ENCODE measurements at places on chromosomes 7 and 10.

- no peak for DNase-seq
Observed at GRCh38 chr7:12635830-12636229, 51.6 kb upstream of the ARL4A start.

- no peak for DNase-seq
Observed at GRCh38 chr10:114616516-114616915, 41.6 kb downstream of the ABLIM1 start.

DNA sequence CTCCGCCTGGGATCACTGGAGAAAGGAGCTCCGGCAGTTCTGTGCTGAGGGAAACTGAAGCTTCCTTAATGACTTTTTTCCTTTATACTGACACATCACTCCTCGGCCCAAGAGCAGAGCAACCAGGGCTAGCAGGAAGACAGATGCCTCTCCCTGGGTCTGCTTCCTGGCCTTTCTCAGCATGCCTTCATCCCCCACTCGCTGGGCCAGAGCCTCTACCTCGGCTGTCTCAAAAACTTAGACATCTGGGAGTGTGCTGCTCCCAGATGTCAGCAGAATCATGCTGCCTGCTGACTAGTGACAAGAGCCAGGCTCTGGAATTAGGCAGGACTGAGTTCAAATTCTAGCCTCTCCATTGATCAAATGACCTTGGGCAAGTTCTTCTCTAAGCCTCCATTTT is 24.4 kb upstream of the LRRC4 start:
- no peak for DNase-seq

DNA sequence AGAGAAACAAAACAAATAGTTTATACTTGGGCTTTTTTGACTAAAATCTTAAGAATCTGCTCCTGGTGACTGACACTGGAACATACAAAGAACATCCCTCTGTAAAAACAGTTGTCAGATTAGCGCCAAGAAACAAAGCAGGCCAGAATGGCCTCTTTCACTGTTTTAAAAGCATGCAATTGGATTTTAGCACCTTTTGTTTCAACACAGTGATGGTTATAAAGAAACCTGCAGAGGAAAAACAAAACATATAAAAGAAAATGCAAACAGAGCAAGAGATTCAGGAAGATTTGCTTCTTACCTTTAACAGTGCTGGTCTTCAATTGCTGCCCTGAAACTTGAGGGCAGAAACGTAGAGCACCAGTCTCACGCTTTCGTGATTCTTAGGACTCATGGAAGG is 652.2 kb upstream of the KCND2 start:
- DNase-seq = no peak

DNA sequence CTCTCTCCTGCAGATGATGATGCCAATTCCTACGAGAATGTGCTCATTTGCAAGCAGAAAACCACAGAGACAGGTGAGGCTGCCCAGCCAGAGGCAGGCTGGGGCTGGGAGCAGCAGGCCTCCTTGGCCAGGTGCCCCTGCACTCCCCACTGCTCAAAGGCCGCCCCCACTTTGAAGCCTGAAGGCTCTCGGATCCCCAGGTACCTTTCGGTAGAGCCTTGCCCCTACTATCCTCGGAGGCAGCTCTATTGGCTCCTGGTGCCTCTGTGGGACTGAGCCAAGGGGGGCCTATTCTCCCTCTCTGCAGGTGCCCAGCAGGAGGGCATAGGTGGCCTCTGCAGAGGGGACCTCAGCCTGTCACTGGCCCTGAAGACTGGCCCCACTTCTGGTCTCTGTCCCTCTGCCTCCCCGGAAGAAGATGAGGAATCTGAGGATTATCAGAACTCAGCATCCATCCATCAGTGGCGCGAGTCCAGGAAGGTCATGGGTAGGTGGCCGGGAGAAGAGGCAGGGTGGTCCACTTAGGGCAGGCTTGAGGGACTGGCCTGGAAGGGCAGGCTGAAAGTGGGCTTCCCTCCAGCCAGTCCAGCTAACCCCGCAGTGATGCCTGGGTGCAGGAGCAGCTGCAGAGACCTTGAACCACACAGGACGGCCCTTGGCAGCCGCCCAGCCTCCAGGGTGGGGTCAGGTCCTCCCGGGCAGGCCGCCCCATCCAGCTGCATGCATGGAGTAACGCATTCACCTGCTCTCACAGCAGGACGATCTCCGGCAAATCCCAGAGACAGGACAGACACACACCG is 14.1 kb downstream of the LAT2 start:
- DNase-seq = no peak

DNA sequence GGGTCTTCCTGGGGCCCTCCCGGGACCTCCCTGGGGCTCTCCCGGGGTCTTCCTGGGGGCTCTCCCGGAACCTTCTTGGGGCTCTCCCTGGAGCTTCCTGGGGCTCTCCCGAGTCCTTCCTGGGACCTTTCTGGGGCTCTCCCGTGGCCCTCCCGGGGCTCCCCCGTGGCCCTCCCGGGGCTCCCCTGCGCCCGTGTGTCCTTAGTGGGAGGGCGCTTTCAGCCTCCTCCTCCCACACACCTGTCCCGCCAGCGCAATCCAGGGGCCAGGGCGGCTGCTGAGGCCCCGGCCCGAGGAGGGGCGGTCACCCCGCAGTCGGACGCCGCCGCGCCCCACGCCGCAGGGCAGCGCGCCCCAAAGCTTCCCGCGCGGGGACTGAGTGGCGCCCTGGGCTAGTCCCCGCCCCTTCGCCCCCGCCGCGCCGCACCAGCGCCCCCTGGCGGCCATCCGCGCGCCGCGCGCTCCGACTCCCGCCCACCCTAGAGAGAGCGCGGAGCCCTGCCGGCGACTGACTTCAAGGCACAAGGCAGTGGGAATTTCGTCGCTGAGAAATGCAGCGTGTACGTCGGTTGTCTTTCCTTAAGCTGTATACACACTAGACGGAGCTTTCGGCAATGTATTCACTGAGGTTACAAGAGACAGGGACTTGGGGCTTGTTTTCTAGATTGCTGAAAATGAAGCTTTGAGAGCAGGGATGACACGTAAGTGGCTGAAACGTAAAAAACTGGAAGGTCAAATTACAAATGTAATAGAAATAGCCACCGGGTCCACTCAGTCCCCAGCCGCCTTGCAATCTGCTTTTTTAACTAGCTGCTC is 47.1 kb downstream of the INSIG1 start:
- no peak for DNase-seq

DNA sequence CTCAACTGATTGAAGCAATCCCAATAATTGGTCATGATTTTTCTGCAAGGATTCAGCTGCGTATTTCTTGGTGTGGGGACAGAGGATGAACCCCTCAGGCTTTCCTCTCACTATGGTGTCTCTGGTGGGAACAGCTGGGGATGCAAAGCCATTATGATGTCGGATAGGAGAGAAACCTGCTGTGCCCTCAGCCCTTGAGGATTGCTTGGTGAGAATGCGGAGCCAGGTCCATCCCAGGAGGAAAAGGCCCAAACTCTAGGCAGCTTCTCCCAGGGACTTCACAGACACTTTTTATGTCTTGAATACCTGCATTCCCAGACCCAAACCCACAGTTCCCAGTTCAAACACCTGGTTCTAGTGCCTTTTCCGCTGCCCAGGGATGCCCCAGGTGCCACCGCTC is 302.0 kb downstream of the WDR37 start:
- no peak for DNase-seq

DNA sequence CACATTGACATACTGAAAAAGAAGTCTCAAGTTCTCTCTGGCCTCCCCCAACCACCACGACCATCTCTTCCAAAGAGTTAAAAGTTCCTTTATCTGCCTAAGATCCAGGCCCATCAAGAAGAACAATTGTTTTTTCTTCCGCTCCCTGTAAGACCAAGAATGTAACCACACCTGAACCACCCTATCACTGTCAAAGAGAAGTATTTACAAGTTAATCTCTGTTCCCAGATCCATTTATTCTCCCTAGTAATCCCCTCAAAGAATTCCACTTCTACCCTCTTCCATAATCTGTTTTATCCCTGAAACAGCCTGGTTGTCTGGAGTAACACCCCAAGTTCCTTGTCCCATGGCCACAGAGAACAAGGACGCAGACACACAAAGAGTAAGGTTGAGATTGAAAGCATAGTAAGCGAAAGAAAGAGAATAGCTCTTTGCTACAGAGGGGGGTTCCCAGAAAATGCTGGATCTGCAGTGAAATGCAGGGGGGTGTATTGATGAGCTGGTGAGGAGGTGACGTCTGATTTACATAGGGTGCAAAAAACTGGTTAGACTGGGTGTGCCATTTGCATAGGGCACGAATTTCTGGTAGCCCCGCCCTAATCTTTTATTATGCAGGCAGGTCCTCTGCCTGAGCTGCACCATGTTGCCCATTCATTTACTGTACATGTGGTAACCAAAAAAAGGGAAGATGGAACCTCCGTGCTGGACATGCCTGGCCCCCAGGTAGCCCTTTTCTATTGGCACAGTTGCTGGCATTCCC is 122.0 kb downstream of the SKIDA1 start:
- no peak for DNase-seq

- DNase-seq = no peak
Observed at GRCh38 chr7:91517201-91517785, 253.1 kb downstream of the FZD1 start.

- DNase-seq = no peak
Observed at GRCh38 chr10:77669892-77670291, 32.3 kb upstream of the KCNMA1 start.

DNA sequence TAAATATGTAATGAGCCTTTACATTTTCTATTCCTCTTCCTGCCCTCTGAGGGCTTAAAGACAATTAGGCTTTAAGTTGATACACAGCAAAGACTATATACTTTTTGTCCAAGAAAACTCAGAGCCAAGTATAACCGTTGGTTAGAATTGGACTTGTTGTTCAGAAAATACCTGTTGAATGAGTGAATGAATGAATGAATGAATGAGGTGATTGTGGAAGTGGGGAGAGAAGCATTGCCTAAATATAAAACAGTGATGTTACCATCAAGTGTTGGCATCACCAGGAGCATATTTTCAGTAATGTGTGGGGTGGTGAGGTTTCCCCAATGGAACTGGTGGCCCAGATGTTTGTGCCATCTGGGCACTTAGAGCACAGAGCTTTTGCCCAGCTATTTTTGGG is 106.9 kb downstream of the AOAH start:
- no peak for DNase-seq

DNA sequence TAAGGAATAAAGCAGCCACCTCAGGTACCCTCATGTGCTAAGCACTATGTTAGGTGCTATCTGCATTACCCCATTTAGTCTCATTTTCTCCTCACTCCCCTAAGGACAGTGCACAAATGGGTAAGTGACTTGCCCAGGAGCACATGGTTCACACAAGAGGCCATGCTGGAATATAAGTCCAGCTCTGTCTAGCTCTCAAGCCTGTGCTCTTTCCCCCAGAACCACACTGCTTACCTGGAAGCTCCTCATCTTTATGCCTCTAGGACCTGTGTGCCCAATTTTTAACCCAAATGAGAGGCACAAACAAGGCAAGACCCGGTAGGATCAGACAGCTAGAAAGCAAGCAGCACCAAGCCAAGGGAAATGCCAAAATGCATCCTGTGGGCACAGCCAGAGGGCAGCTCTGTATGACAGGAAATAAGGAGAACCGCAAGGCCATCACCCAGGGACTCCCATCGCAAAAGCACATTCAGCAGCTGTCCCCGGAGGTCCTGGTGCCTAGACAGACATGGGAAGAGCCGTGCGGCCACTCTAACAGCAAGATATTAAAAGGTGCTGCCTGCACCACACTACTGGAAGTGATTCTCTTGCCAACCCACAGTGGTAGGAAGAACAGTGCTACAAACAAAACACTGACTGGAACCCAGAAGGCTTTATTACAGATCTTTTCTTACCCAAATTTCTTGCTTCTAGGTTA is 88.1 kb downstream of the GSAP start:
- DNase-seq = no peak

DNA sequence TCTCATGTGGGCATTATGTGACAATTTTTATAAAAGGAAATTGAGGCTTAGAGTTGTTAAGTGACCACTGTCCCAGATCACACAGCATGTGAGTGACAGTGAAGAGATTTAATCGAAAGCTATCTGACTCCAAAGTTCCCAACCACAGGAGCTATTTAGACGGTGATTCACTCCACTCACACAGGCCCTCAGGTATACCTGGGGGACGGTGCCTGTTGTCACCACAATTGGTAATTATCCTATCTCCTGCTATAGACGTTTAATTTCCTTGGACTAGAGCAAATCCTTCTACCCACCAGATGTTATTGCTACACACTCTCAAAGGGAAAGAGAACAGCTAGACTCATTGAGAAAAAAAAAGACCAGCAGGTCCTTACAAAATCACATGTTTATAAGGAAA is 145.5 kb downstream of the KLF6 start:
- no peak for DNase-seq

DNA sequence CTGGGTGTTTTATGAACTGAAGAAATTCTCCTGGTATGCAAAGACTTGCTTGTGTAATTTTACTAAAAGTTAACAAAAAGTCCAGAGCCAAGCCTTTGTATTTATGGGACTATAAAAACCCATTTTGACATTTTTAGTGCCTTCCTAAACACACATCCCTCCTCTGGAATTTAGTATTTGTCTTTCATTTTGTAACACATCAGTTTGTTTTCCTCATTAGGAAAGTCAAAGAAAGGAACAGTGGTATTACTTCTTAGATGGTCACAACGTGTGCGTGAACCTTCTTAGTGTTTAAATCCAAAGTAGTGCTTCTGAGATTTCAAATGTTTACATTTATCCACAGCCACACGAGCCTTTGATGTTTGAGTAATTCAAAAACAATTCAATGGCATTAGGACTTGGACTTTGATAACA is 103.2 kb upstream of the TMEM106B start:
- DNase-seq = no peak

DNA sequence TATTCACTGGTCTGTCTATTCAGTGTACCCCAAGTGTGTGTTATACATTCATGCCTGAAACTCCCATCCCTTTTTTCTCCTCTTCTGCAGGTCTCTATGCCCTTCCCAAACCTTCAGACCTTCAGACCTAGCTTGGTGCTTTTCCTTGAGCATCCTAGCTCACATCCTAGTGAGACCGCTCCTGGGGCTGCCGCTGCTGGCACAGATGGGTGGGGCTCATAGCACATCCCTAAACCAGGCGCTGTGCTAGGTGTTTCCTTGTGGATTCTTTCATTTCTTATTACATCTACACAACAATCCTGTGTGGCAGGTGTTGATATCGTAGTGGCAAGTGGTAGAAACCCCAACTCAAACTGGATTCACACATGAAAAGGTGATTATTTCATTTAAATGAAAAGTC is 43.2 kb downstream of the PRR15 start:
- no peak for DNase-seq

- no peak for DNase-seq
Observed at GRCh38 chr10:11933577-11934223, 108.9 kb downstream of the UPF2 start.

- no peak for DNase-seq
Observed at GRCh38 chr10:43091846-43092245, 15.0 kb downstream of the RET start.

- no peak for DNase-seq
Observed at GRCh38 chr10:66258693-66259092, 667.1 kb upstream of the LRRTM3 start.

GRCh38 chr10:49600781-49601400 is 9.2 kb upstream of the SLC18A3 start:
- DNase-seq = no peak

DNA sequence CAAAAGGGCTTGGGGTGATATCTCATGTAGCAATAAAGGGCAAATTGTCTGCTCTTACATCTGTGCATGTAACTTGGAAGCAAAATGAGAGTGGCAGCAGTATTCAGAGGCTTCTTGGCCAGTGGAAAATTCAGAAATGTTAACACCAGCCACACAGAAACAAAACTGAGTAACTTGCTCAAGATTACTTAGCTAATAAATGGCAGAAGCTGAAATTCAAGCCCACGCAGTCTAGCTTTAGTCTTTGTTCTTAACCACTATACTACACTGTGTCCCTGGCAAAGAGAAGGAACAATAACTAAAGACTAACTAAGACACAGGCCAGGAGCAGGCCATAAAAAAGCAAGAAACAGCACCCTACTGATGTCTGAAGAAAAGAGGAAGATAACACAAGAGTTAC is 185.9 kb upstream of the ASAH2 start:
- DNase-seq = no peak
